ENCODE measurements at places on chromosomes 5 and 9.

GRCh38 chr9:91061506-91061905, 259.9 kb downstream of the SYK start:
- no peak for DNase-seq

DNA sequence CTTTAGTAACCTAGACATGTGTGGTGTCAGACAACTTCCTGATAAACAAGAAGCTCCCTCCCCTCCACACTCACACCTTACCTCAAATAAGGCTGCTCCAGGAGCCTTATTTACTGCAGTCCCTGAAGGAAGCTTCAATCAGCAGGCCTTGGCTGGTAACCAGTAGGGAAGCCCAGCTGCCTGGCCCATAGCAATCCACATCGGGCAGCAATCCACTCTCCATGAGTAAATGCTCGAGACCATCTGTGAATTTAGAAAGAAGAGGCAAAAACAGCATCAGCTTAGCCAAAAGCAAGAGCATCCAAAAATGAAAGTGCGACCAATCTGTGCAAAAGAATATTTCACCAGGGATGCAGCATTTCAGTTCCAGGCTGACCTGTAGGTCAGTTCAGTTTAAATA, 213.3 kb upstream of the TUSC1 start:
- no peak for DNase-seq

- DNase-seq, result no peak
Observed at GRCh38 chr5:143180751-143181150, 222.7 kb downstream of the NR3C1 start.

DNA sequence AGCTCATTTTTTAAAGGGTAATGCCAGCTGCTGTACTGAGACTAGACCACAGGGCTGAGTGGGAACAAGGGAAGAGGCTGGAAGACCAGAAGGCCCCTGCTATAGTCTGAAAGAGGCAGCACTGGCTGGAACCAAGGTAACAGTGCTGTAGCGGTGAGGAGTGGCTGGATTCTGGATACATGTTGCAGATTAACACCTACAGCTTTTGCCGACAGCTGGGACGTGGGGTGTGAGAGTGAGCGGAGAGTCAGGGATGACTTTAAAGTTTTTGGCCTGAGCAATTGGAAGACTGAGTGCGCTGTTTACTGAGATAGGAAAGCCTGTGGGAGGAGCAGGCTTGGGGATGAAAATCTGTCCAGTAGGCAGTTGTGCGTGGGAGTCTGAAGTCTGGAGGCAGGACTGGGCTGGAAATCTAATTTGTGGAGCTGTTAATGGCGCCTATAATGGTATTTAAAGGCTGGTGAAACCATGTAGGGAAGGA, 26.5 kb downstream of the AQP7 start:
- no peak for DNase-seq

- no peak for DNase-seq
Observed at GRCh38 chr9:81787747-81788632, 98.6 kb upstream of the TLE1 start.

DNA sequence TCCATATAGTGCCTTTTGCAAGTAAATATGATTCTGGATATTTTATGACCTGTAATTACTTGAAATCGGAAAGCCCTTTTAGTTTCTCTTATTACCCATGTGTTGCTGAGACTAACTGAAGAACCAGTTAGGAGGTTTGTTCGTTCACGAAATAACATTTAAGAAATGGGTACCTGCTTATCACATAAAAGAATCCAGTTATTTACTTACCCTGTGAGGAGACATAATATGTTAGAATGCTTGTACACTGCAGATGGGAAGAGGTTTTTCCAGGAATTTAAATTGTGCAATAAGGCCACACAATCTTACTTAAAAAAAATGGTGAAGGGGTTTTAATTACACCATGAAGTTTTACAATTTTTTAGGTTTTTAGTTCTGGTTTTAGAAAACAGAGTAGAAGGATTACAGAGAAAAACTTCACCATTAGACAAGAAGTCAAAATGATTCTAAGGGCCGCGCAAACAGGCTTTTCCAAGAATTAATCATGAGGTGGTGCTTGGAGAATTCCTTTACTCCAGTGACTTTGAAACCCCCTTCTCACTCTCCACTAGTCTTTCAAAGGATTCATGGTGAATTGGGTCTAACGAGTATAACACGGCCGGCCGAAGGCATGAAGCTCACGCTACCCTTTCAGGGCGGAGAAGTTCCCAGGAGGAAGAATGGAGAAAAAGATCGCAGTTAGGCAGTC, 1.1 kb upstream of the PTGER4 start:
- no peak for DNase-seq

- no peak for DNase-seq
Observed at GRCh38 chr5:91487420-91487819, 104.3 kb upstream of the ARRDC3 start.

GRCh38 chr9:35723426-35723825, 8.6 kb downstream of the TLN1 start:
- no peak for DNase-seq

All from activated gamma-delta T cell treated with anti-CD3 and anti-CD28 coated beads, Interleukin-2, amount 50 U/mL, for 16 hours (primary cell).